Activated CD8-positive, alpha-beta memory T cell treated with anti-CD3 and anti-CD28 coated beads for 36 hours (primary cell): ENCODE measurements at places on chromosomes 4 and X. TPM values are rescaled to one million over a fixed set of nuclear protein-coding genes. Genes with fewer than 3 reads are reported as not detected.

The GAGE12H gene
- not detected for total RNA-seq

The ZNF185 gene
- 0.75 TPM for total RNA-seq

The TLR7 gene
- not detected for total RNA-seq

The PTPN13 gene
- 0.21 TPM for total RNA-seq

The PHF8 gene
- 42.5 TPM for total RNA-seq

The ADH7 gene
- not detected for total RNA-seq

The OTUD6A gene
- not detected for total RNA-seq

The EXOC1 gene
- 19.9 TPM for total RNA-seq

The ERAS gene
- total RNA-seq = 0.29 TPM

The NRK gene
- total RNA-seq = not detected

The NAP1L3 gene
- total RNA-seq = 1.5 TPM

The GLOD5 gene
- total RNA-seq = not detected

The HOPX gene
- total RNA-seq = 151 TPM

The FRG2 gene
- 0.10 TPM for total RNA-seq

The PITX2 gene
- total RNA-seq = not detected

The FHDC1 gene
- total RNA-seq = 0.06 TPM

The ADAMTS3 gene
- total RNA-seq = 0.02 TPM

The NFXL1 gene
- 11.1 TPM for total RNA-seq

The MTMR8 gene
- total RNA-seq = 3.9 TPM
